ENCODE measurements at places on chromosomes 2 and 18.

DNA sequence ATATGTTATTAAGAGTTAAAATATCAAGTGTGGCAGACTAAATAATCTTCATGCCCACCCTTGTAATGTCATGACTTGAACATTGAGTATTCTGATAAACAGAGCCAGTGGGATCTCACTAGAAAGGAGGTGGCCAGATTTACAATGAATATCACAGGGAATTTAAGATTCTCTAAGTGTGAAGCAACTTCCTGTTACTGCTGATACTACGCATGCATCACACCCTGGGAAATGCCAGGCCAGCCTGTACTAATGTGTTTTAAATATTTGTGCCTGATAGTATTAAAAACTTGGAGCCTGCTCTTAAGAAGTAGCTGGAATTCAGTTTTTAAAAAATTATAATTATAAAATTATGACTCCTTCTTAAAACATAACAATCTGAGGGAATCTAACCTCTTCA is 148.3 kb downstream of the LAMA3 start:
- no peak for DNase-seq

DNA sequence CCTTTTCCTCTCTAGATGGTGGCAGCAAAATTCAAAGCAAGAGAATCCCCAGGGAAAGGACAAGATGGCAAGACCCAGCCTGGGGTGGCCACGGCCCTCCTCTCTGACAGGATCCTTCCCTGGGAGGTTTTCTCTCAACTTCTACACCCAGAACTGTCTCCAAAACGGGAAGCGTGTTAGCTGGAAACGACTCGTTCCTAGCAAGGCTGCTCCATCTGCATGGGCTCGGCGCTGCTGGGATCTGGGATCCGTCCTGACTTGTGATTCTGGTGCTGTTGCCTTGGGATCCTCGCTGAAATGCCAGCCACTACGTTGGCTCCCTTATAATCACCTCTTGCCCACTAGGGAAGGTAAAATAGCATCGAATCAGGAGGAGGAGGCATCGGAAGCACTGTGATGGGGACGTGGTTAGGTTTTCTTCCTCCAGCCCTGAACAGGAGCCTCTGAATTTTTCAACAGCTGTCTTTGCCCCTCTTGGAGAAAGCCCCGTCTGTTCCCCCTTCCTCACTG is 514.8 kb upstream of the MYT1L start:
- DNase-seq, result no peak

DNA sequence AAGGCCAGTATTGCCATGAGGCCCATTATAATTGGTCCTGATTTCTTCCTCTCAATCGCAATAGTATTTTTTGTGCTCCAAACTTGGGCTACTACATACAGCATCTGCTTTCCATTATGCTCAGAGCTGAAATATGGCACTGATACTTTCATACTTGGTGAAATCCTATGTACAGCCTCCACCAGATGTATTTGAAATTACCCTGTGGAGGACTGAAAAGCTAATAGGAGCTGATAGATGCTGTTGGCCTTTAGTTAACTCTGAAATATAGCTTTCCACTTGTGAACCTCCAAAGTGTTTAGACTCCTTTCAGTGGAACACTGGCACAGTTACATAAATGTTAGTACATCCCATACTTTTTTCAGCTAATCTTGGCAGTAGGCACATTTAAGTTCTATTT is 205.7 kb downstream of the NEDD4L start:
- no peak for DNase-seq

GRCh38 chr2:189091253-189091652 is 88.3 kb downstream of the COL5A2 start:
- DNase-seq, result no peak

DNA sequence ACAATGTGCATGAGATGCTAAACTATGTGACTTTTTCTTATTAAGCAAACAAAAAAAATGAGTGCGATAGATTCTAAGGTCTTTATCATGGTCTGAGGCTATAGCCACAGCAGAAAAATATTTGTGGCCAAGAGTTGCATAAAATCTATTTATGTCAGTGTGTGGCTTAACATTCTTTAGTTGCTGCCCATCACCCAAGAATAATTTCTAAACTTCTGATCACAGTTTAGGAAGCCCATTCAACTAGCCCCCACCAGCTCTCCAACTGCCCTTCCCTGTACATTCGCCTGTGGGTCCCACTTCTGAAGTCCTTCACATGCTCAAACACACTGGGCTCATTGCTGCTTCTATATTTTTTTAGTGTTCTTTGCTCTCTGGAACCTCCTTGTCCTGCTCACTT is 107.1 kb downstream of the CTNNA2 start:
- no peak for DNase-seq

DNA sequence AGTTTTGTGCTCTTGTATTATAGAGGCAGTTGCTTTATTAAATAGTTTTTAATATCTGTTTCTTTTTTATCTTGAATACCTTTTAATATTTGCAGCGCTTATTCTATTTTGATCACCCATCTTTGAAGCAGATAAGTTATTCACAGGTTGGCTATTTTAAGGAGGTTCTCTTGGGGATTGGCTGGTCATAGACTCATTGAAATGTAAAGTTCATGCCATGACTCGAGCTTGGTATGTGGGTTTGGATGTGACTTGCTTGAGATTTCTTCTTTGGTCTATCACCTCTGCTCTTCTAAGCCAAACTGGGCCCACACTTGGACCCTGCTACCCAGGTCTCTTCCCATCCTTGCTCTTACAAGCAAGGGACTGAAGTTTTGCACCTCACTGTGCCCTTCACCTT is 33.6 kb downstream of the FARP2 start:
- no peak for DNase-seq

- DNase-seq, result no peak
These were observed 166.7 kb upstream of the ZNF521 start for GRCh38 chr18:25518716-25519053.

- DNase-seq, result no peak
These were observed 73.8 kb downstream of the CLIP4 start for GRCh38 chr2:29189052-29189451.

- no peak for DNase-seq
These were observed 6.7 kb upstream of the ACAA2 start for GRCh38 chr18:49819823-49820671.

- DNase-seq, result no peak
These were observed 617.5 kb upstream of the SOX11 start for GRCh38 chr2:5074733-5075132.

DNA sequence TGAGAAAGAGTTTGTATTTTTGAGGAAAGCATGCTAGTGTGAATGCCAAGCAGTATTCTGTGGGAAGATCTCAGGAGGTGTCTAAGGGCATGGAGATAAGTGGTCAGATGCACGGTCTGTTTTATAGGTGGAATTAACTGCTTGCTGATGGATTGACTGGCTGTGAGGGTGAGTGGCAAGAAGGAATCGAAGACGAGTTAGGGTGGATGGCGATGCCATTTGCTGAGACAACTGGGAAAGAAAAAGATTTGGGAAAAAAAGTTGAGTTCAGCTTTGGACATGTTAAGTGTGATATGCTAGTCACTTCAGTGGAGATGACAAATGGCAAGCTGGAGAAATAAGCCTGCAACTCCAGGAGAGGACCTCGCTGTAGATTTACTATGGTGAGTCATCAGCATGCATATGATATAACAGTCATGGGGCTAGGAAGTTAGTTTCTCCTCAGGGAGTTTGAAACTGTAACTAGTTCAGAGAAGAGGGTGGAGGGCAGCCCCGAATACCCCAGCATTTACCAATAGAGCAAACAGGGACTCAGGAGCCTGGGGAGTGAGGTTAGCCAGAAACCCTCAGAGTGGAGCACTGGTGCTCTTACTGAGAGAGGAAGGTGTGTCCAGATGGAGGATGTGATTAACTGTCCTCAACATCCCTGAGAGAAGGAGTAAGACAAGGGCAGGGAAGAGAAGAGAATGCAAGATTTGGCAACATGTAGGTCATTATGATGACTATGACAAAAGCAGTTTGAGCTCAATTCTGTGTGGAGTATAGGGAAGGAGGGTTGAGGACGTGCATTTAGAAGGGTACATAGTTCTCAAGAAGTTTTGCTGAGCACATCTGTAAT is 2.0 kb upstream of the HK2 start:
- DNase-seq, result no peak

DNA sequence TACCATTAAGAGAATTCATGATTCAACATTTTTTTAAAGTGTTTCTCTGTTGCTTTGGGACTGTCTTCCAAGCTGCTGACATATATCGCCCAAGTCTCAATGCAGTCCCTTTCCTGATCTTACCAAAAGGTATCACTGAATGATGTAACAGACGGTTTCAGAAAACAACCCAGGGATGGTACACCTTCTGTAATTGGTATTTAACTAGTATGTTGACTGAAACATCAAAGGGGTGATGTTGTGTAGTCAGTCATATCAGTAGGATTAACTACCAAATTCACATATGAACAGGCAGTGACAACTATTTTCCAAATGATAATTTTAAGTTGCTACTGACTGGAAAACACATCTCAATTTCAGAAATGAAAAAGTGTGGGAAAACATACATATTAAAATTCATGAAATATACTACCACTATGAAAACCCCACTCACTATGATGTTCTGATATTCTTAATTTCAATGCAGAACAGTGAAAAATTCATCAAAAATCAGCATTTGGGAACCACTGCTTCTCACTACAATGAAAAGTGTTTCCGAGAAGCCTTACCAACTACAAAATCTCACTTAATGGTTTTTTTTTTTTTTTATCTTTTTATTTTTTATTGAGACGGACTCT is 59.8 kb downstream of the MEMO1 start:
- no peak for DNase-seq

- no peak for DNase-seq
These were observed 42.2 kb upstream of the EPG5 start for GRCh38 chr18:46009125-46009840.

- no peak for DNase-seq
These were observed 766.2 kb downstream of the MBD2 start for GRCh38 chr18:53458268-53458667.

DNA sequence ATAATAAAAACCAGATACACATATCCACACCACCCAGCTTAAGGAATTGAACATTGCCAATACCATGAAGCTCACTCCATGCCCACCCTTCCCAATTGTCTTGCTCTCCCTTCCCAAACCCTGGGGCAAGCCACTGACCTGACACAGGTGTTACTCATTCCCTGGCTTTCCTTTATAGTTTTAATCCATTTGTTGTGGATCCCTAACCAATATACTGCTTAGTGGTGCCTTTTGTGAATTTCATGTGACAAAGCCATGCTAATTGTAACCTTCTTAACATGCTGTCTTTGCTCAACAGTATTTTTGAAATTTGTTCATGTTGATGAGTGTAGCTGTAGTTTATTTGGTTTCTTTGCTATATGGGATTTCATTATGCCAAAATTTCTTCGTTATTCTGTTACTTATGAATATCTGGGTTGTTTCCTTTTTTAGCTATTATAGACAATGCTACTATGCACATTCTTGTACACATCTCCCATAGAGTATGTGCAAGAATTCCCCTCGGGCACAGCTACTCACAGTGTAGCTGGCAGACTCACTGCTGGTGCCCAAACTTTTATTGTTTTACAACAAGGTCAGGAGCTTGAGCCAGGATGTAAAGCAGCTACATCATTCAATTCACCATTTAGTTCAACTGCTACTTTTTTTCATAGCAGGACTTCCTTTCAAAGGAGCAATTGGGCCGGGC is 90.8 kb upstream of the ATL2 start:
- DNase-seq, result no peak

DNA sequence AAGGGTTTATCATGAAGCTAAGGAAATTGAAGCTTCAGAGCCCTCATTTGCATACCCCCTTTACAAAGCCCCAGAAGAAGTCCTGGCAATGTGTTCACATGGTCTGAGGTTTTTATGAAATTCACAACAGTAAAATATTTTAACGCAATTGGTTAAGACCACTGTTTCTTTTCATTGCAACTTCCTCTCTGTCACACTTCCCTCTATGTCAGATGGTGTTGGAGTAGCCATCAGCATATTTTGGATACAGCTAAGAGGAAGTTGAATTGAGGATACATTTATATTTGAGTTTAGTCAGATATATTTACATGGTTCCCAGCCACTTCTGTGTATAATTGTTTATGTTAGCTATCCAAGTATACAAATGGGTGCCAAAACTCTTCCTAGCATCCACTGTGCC is 170.0 kb downstream of the TXNL1 start:
- DNase-seq, result no peak

DNA sequence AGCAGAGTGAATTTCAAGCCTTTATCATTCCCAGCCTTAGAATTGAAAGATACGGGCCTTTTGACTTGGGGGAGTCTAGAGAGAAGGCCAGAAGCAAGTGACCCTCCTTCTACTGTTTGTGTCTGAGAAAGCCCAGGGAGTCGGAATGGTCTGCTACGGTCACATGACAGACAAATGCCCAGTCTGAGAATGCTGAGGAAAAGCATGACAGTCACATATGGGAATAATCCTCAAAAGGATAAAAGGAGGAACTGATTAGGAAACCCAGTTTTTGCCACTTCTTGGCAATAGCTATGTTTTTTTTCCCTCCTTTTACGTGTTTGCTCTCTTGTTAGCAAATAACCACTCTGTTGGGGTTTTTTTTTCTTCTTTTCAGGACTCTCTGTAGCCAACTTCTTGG is 38.1 kb upstream of the HNRNPA3 start:
- no peak for DNase-seq

DNA sequence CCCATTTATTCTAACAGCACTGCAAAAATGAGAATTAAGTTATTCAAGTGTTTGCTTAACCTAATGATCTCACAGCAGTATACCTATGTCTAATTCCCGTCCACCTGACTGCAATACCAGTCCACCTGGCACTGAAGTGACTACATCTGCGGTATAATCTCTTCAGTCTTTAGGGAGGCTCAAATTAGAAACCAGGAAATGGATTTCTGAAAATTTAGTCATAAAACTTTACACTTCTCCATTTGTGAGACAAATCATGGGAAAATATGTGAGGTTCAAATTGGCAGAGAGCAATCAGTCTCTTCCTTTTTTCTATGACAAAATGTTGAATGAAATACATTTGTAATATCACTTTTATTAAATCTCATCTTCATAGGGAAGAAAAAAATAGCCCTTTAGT is 33.0 kb downstream of the FTCDNL1 start:
- no peak for DNase-seq

DNA sequence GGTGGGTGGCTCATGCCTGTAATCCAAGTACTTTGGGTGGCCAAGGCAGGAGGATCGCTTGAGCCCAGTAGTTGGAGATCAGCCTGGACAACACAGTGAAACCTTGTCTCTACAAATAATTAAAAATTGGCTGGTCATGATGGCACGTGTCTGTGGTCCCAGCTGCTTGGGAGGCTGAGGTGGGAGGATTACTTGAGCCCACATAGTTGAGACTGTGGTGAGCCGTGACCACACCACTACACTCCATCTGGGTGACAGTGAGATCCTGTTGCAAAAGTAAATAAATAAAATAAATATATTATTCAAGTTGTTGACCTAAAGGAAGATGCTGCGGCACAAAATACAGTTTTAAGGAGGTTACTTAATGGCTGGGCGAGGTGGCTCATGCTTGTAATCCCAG is 72.7 kb downstream of the LAMA3 start:
- DNase-seq, result no peak

GRCh38 chr2:107807988-107808387 is 18.7 kb upstream of the RGPD4 start:
- DNase-seq, result no peak

All from ureter (tissue), 1 donor.